ENCODE measurements at places on chromosomes 7 and 10.

GRCh38 chr7:41028580-41028979, 674.3 kb downstream of the INHBA start:
- no peak for DNase-seq

GRCh38 chr10:83915801-83916200, 223.5 kb upstream of the GHITM start:
- no peak for DNase-seq

- DNase-seq, result no peak
Observed at GRCh38 chr7:22542669-22543068, 42.7 kb upstream of the STEAP1B start.

DNA sequence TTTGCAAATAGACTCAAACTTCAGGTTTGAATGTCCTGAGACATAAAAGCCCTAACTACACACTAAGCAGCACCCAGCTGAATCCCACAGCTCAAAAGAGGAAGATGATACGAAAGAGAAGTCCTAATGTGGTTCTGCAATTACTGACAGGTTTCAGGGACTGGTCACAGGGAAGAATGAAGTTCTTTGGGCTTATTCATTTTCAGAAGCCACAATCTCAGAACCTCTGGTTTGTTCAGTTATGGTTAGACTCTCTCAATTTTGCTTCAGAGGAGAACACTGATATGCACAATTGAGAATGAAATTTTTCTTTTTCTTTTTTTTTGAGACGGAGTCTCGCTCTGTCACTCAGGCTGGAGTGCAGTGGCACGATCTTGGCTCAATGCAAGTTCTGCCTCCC, 94.6 kb upstream of the FAM180A start:
- no peak for DNase-seq

DNA sequence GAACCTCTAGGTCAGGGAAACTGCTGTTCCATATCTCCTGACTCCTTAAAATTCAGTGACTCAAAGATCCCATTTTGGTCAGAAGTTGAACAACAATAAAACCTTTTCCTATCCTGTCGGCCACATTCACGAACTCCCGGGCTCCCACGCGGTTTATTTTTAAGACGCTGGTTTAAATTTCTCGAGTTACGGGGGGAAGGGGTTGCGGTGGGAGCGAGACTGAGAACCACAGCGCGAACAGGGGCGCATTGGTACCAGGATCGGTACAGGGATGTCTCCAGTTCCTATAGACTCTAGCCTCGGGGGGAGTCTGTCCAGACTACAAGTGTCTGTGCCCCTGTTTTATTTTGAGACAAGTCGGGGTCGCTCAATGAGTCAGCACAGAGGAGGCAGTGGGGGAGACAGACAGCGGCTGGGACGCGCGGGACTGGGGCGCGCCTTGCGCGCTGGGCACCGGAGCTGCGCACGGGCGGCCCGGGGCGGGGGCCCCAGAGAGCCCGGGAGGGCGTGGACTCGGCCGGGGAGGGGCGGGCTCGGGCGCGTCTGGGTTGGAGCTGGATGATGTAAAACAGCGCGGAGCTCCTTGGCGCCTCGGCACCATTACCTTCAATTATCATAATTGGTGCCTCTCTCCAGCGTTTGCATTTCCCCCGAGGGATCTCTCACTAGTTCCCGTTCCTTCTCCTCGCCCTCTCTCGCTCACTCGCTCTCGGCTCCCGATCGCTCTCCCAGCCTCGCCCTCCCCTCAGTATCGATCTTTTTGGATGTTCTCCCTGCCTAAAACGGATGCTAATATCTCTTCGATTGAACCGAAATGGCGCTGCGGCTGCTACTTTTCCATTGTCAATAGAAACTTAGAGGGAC, 8.7 kb upstream of the BAMBI start:
- DNase-seq, result peak; percentile 13

DNA sequence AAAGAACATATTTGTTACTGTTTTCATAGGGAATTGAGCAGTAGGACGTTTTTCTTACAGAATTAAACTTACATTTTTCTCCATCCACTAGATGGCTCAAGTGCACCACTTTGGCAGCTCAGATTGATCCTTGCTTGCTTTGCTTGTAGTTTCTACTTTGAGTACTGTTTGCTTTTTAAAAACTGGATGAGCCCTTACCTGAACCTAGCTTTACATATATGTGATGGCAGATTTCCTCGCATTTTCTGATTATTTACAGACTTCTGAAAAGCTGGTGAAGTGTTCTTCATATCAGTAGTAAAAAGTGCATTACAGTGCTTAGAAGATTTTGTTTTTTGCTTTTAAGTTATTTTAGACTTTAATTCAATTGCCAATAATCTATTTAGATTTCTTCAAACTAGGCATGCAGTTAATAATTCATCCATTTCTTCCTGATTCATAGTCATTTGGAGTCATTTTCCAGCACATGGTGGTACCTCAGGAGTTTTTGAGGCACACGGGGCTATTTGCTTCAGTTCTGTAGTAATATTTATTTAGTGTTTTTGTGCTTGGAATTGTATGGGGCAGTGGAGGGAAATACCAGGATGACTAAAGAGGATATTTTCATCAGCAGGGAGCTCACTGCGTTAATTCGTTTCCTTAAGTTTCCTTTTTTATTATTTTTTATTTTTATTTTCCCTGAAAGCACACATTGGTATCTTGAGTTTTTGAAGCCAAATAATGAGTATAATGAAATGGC, 57.3 kb downstream of the MAPK8 start:
- DNase-seq, result no peak

- no peak for DNase-seq
Observed at GRCh38 chr10:76552091-76552873, 1085.3 kb downstream of the KCNMA1 start.

GRCh38 chr10:30007406-30007805, 52.0 kb downstream of the JCAD start:
- DNase-seq, result no peak

DNA sequence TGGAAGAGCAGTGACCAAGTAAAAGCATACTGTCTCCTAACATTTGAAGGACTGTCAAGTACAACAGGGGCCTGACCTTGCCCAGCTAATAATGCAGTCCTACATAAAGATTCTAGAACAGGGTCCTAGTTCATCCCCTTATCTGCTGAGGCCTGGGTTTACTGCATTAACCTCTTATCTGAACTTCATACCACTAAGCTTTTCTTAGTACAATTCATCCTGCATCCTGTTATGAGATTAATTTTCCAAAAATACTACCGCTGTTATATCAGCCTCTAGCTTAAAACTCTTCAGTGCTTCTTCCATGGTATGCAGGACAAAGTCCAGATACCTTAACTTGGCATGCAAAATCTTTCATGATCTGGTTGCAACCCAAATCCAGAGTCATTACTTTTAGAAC, 72.5 kb downstream of the CHRM2 start:
- DNase-seq, result no peak

- DNase-seq, result no peak
Observed at GRCh38 chr10:91909117-91909677, at the start of gene FGFBP3. TSS of gene FGFBP3 (minus strand) at chr10:91909486. CDS start at chr10:91908969, 517 bp downstream.
